NCI-H1417 (cell line): ENCODE measurements at places on chromosomes 11 and 22.

DNA sequence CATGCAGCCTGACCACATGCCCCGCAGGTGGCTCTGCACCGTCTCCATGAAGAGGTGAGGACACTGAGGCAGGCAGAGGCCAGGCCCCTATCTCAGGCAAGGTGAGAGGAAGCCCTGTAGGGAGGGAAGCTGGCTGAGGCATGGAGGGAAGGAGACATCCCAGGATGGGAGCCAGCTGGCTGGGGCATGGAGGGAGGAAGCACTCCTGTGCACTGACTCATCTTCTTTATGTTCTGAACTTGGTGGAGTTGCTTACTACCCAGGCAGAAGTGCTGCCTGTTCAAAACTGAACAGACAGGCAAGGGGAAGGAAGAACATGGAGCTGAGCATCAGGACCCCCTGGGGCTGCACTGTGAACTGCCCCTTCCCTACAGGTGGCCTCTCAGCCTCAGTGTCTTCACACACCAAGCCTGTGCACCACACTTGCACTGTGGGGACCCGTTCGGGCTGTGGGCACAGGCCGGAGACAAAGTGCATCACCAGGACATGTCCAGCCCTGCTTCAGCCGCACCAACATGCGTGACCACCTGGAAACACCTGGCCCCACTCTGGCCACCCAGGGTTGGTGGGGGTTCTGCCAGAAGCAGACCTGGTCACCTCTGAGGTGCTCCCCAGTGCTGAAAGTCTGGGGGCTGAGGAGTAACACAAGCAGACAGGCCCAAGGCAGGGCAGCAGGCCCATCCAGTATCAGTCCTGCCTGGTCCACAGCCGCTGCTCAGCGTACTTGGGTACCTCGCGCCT, 55.5 kb downstream of the DGCR2 start:
- no peak for DNase-seq

GRCh38 chr11:8584511-8584910, 9.5 kb downstream of the STK33 start:
- no peak for DNase-seq

GRCh38 chr11:95378111-95378510, 147.1 kb upstream of the SESN3 start:
- DNase-seq = no peak

DNA sequence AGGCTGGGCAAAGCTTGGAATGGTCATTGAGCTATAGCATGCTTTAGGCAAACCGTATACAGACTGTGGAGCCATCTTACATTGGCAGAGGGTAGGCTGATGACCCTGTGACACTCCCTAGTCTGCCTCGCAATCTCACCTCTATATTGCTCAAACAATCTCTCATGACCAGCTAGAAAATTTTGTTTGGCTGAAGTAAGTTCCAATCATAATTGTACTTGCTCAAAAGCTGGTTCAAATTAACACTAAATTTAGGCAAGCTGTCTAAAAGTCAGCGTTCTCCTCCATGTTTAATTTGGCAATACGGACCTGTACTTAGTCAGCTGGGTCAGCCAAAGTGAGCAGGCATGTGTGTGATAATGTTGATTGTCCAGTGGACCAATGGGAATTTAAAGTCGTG, 133.0 kb downstream of the SWAP70 start:
- DNase-seq = no peak

GRCh38 chr11:113473983-113474361, 1.2 kb downstream of the DRD2 start:
- peak; percentile 57 for DNase-seq

GRCh38 chr11:76728778-76729177, 54.4 kb upstream of the TSKU start:
- DNase-seq = no peak

- DNase-seq = no peak
These were observed 515.1 kb downstream of the CNTN5 start for GRCh38 chr11:99535819-99536218.

GRCh38 chr11:38332046-38332445, 1734.0 kb upstream of the RAG2 start:
- no peak for DNase-seq

GRCh38 chr22:24723111-24723510, 51.4 kb downstream of the PIWIL3 start:
- no peak for DNase-seq

- DNase-seq = peak; percentile 47
These were observed 1.5 kb downstream of the CCDC90B start for GRCh38 chr11:83284501-83285150.

DNA sequence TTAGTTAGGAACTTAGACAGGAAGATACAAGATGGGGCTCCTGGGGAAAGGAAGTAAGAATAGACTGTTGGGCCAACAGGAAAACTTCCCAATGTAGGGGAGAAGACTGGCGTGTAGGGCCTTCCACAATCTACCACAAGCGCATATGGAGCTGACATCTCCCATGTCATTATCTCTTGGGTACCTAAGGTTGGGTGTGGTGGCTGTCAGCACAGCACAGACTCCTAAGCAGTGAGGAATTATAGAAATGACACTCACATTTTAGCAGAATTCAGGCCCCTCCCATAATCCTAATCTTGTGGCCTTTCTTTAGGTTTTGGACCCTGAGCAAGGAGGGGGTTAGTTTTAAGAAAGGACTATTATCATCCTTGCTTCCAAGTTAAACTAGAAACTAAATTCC, 11.6 kb downstream of the TRIM21 start:
- DNase-seq = no peak

GRCh38 chr11:12893787-12894672, 115.1 kb upstream of the RASSF10 start:
- peak; percentile 73 for DNase-seq

- DNase-seq = no peak
These were observed 71.5 kb downstream of the SIK3 start for GRCh38 chr11:117026593-117027330.

DNA sequence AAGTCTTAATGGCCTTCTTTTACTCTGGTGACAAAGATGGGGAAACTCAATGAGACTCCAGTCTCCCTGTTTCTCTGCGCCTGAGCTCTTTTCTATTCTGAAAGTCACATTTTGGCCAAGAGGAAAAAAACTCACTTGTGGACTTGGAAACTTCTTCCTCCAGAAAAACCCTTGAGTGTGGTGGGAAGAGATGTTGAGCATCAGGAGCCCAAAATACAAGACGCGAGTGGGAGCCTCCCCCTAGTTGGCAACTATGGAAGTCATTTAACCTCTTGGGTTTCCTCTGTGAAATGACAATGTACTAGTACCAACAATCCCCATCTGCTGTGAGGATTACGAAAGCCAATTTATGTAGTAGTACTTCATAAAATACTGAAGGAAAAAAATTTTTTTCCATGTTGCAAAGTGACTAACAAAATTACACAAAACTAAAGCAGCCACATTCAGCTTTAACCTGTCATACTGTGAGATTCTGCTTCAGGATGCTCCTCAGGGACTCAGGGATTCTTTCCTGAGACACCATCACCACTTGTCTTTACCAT, 524 bp upstream of the SLC25A17 start:
- DNase-seq = no peak

- DNase-seq = no peak
These were observed 6.3 kb downstream of the TST start for GRCh38 chr22:37012956-37013355.

- DNase-seq = no peak
These were observed 19.1 kb downstream of the FAM181B start for GRCh38 chr11:82714346-82715174.

DNA sequence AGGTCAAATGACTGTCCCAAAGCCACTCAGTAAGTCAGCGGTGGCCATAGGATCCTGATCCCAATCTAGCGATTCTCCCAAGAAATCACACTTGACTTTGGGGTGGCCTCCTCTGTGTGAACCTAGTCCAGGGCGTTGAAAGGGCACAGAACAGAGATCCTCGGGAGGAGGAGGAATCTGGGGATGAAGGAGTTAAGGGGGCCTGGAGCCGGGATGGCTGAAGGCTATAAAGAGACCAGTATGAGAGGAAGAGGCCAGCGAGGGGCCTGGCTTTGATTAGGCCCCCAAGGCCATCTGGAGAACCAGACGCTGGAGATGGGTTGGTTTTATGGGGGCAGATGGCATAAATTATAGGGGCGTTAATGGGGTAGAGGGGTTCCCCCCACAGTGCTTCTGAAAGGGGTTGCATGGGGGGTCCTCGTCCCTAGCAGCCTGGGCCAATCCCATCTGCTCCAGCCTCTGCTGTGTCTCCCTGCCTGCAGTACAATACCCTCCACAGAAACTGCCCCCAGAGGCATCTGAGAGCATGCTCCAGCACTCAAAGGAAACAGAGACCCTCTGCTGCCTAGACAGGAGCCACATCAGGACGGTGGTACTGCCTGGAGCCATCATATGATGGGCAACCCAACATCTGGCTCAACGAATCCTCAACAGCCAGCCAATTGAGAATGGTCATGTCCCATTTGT, 35.2 kb upstream of the TRIM29 start:
- DNase-seq = no peak

GRCh38 chr11:117837791-117838190, 13.2 kb upstream of the FXYD2 start:
- DNase-seq = no peak

DNA sequence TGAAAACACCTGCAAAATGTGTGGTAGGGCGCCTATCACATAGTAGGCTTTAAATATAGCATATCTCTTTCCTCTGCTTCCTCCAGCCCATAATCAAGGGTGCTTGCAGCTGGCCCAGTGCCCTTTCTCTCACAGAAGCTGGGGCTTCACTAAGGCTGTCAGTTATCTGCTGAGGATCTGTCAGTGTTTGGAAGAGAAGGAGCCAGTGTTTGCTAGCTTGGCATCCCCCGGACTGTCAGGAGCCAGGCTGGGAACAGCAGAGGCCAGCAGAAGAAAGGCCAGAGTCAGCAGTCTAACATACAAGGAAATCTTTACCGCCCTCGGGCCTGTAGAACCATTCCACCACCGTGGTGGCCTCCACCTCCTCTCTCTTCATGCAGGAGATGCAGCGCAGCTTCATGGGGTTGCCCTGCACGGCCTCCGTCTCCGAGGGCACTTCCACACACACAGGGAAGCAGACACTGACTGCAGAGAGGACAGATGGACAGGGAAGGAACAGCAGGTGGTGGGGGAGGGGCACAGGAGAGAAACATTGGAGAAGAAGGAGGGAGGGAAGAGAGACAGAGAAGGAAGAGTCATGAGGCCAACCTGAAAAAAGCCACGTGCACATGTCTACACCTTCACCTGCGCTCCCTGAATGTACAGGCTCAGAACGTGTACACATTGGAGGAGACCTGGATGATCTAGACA, 9.0 kb downstream of the SCN3B start:
- no peak for DNase-seq

- DNase-seq = no peak
These were observed 4.3 kb downstream of the SSTR3 start for GRCh38 chr22:37207981-37208380.

- DNase-seq = no peak
These were observed 506.5 kb downstream of the MN1 start for GRCh38 chr22:27295040-27295439.

- DNase-seq = no peak
These were observed 37.4 kb downstream of the CEP57 start for GRCh38 chr11:95827696-95828095.

- DNase-seq = peak; percentile 55
These were observed 920 bp downstream of the TMEM218 start for GRCh38 chr11:125110506-125110905.

- no peak for DNase-seq
These were observed 46.6 kb upstream of the VPREB1 start for GRCh38 chr22:22197993-22198402.

DNA sequence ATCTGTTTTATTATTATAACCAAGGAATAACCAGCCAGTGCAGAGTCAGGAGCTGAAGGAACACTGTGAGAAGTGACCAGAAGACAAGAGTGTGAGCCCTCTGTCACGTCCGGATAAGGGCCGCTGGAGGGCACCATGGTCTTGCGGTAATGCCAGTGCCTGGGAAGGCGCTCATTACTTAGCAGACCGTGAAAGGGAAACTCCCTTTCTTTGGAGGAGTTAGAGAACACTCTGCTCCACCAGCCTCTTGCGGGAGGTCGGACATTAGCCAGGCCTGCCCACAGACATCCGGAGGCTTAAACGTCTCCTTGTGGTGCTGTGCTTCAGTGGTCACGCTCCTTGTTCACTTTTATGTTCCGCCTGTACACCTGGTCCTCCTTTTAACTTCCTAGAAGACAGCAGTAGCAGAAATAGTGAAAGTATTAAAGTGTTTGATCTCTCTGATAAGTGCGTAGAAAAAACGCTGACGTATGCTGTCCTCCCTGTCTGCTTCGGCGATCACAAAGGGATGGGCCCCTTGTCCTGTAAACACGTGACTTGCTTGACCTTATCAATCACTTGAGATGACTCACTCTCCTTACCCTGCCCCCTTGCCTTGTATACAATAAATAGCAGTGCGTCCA, 120.6 kb upstream of the LMO1 start:
- no peak for DNase-seq

DNA sequence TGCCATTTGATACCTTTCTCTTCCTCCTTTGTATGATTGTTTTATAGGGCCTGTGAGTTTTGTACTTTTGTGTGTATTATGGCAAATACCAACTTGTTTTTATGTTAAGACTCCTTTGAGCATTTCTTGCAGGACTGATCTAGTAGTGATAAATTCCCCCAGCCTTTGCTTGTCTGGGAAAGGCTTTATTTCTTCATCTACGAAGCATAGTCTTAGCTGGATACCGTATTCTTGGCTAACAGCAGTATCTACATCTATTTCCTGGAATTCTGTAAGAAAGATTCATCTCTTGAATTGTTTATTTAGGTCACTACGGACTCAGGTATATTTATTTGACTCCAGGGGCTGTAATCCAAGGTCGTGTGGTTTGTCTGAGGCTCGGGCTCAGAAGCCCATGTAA, 6.0 kb upstream of the NDUFS8 start:
- no peak for DNase-seq

GRCh38 chr22:44147008-44147645, 33.6 kb upstream of the PARVG start:
- DNase-seq = no peak

DNA sequence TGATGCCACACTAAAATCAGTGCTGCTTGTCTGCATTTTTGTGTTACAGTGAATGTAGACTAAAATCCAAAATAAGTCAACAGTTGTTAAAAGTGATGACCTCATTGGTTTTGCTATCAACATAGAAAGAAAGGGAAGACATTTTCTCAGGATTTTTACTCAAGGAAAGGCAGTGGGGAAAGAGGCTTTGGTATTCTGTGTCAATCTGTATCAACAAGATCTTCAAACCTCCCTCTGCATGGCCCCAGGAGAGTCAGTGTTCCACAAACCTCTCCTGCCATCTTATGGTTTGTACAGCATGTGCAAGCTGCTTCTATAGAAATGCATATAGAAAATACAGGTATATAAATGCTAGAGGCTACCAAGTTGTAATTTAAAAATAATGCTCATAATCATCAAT, 13.8 kb upstream of the OR51M1 start:
- peak; percentile 8 for DNase-seq

DNA sequence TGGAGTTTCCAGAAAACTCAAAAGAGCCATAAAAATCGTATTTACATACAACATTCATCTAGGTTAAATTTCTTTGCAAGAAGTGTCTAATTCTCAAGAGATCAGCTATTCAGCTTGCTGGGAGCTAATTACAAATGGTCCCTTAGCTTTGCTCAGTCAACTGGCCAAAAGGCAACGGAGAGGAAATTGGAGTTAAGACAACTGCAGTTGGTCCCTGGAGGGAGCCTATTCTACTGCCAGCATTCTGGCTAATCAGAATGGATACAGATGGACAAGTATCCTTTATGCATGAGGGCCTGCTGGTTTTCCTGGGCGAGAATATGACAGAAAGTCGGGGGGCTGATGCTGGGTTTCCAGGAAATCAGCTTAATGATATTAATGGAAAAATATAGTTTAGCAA, 45.5 kb downstream of the KCNJ1 start:
- DNase-seq = no peak
